Stimulated activated CD4-positive, alpha-beta T cell treated with anti-CD3 and anti-CD28 coated beads, Interleukin-1b, Interleukin-23, amount 100 ng/mL, for 48 hours (primary cell): ENCODE measurements at places on chromosomes 2 and 18.
A peak's percentile ranks its signal among the peaks of the same experiment; 100 is the strongest.

- DNase-seq = no peak
Measured at GRCh38 chr2:225889452-225889851, 489.9 kb downstream of the NYAP2 start.

DNA sequence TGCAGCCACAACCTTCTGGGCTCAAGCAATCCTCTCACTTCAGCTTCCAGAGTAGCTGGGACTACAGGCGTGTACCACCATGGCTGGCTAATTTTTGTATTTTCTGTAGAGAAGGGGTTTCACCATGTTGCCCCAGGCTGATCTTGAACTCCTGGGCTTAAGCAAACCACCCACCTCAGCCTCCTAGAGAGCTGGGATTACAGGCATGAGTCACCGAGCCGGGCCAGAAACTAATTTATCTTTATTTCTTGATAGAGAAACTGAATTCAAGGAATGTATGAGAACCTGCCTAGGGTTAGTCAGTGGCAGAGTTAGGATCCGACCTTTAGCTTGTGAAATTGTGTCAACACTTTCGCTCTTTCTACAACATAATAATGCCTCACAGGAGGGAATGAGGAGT, 19.3 kb upstream of the ITGAV start:
- DNase-seq = no peak

- DNase-seq = no peak
Measured at GRCh38 chr2:102286041-102286440, 25.3 kb upstream of the IL1RL1 start.

- no peak for DNase-seq
Measured at GRCh38 chr18:4207383-4207985, 247.6 kb downstream of the DLGAP1 start.

DNA sequence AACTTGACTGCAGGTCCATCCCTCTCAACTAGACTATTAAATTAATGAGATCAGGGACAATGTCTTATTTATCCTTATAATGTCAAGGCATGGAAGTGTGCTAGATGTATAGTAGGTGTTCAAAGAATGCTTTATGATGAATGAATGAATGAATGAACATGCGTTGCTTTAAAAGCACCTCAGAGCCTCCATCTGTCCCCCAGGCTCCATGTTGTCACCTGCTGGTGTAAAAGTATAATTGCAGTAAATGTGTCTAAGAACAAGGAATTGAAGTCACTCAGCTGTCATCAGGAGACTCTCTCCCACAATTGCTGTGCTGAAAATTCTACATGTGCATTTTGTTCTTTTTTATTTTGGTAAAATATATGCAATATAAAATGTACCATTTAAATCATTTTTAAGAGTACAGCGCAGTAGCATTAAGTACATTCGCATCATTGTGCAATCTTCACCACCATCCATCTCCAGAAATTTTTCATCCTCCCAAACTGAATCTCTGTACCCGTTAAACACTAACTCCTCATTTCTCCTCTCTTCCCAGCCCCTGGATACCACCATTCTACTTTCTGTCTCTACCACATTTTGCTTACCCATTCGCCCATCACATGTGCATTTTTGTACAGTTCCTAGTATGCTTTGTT, 52.6 kb downstream of the GNAL start:
- DNase-seq = no peak

DNA sequence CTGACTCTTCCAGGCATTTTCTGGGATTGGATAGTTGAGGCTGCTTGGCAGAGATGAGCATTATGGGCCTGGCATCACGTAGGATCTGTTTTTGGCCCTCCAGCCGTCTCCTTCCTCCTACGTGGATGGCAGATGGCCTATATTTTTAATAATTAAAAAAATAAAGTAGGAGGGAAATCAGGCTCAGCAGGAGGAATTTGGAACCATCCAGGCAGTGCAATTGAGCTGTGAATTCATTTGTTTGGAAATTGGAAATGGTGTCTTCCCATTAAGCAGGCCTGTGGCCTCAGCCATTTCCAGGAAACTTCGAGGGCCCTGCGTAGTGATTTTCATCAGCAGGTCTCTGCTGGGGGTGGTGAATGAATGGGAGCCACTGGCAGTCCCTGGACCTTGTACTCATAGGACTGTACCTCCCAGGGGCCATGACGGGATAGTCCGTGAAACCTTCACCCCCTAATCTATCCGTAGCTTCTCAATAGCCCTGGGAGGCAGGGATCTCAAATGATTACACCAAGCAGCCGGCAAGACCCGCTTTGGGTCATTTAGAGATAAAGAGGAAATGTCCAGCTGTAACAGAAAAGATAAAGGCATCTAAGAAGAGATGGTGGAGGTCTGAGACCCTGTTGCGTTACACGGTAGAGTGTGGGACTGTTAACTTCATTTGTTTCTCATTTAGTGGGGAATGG, 73.1 kb upstream of the TNP1 start:
- DNase-seq = no peak

- no peak for DNase-seq
Measured at GRCh38 chr18:45619062-45619825, 4.0 kb downstream of the SLC14A2 start.

GRCh38 chr2:56590611-56591010, 406.8 kb downstream of the CCDC85A start:
- DNase-seq = no peak

- no peak for DNase-seq
Measured at GRCh38 chr2:69659349-69659748, 15.8 kb upstream of the AAK1 start.

- DNase-seq = no peak
Measured at GRCh38 chr2:46146866-46147502, 150.2 kb upstream of the EPAS1 start.

GRCh38 chr2:224591220-224591619, 6.1 kb upstream of the CUL3 start:
- DNase-seq = no peak

DNA sequence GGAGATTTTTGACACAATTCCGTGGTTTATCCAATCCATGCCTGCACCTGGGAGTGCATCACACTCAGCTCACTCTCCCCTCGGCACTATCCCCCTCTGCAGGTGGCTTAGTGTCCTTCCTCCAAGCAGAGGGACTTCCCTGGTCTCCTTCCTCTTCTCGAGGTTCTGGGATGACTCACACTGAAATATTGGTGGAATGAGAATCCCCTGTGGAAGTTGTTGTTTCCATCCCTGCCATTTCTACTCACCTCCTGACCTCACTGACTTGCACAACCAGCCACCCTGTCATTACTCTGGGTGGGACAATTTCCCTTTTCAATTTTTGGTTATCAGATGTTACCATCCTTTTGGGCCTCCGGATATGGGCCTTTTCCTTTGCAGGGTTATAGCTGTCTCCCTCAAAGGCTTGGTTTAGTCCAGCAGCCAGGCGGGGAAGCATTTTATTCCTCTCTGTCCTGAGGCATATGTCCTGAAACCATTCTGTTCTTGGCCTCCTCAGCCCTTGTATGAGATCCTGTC, 59.9 kb downstream of the PTPRM start:
- no peak for DNase-seq

GRCh38 chr2:45826884-45827635, 175.6 kb downstream of the PRKCE start:
- DNase-seq = no peak

GRCh38 chr18:41263956-41264355, 691.1 kb upstream of the PIK3C3 start:
- DNase-seq = no peak

GRCh38 chr18:22683196-22683676, 249.9 kb upstream of the RBBP8 start:
- no peak for DNase-seq

DNA sequence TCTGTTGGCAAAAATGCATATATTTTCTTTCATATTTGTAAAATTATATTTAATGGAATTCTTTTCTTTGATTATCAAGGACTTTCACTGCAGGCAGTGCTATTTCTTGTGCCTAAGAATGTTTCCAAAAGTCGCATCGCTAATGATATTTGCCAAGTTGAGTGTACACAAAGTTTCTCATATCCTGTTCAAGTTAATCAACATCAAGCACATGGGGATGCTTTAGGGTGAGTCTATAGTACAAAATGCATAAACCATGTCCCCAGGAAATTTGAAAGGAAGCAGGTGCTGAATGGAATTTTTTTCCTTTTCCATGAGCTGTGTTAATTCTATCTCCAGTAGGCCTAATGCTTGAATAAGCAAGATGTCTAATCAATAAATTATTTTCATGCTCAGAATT, 129.7 kb downstream of the GALNT1 start:
- no peak for DNase-seq

DNA sequence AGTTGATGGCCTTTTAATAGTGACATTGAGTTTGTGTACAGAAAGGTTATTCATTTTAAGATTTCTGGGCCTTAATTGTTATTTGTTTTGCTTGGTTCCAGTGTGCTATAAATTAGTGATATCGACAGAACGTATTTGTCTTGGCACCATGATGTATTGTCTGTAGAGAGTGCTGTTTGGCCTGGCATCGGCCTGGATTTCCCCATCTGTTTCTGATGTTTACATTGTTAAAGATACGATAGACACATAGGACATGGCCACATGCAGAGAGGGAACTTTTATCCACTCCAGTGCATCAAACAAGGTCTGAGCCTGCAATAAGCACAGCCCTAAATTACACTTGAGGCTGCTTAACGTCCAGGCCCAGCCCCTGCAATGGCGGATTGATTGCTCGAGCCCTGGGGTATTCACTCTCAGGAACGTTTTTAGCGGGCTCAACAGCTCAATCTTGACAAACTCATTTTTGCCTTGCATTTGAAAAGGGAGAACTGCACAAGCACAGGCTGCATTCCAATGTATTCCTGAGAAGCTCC, 144.7 kb downstream of the SLC4A3 start:
- DNase-seq = no peak

- DNase-seq = no peak
Measured at GRCh38 chr18:79422022-79422782, 26.5 kb downstream of the NFATC1 start.

- DNase-seq = peak; percentile 69
Measured at GRCh38 chr2:42859006-42859552, 66.7 kb upstream of the HAAO start.

DNA sequence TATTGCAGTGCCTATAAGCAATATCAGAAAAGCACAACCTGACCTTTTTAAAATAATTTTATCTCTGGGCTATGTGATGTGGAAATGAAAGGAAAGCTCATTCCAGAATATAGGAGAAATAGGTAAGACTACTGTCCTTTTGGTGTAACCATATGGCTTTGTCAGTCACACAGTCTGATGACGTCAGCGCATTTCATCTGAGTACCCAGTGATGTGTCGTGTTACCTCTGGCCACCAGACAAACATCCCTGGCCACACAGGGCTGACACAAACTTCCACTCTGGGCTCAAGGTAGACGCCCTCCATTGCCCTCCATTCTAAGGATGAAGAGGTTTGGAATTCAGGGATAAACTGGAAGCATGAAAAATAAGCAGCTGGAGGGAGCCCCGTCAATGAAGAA, 506.7 kb downstream of the CMPK2 start:
- no peak for DNase-seq

DNA sequence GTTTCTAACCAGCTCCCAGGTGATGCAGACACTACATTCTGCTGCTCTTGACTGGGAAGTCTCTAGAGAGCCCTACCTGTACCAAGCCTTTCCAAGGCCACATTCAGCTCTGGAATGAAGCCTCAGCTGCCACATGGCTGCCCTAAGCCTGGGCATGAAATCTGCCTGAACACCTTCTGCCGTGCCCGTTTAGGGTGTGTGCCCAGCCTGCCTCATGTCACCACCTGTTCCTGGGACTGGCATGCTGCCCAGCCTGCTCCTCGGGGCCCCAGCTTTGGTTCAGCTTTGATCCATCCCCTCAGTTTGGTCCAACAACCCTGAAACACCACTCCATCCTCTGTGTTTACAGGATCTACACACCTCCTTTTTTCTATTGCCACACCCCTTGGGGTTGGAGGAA, 210.9 kb downstream of the L3MBTL4 start:
- DNase-seq = no peak

- DNase-seq = no peak
Measured at GRCh38 chr2:159912580-159912979, 114.6 kb upstream of the CD302 start.

DNA sequence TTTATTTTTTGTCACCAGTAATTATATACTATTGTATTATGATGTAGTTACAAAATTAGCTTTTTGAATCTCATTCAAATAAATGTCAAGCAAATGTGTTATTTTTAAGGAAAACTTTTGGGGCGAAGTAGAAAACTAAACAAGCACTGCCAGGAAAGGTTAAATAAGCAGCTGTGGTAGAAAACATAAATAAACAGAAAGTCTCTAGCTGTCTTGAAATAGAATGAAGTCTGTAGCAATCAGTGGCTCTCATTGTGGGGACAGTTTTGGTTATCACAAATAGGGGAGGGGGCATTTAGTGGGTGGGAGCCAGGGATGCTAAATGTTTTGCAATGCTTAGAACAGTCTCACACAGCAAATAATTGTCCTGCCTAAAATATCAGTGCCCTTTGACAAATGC, 3.4 kb downstream of the INSIG2 start:
- no peak for DNase-seq

- no peak for DNase-seq
Measured at GRCh38 chr2:233802132-233802815, 24.1 kb downstream of the MROH2A start.

GRCh38 chr2:26471766-26472706, 5.9 kb downstream of the OTOF start:
- DNase-seq = no peak

GRCh38 chr2:7363906-7364305, 446.7 kb downstream of the RNF144A start:
- no peak for DNase-seq

- DNase-seq = no peak
Measured at GRCh38 chr2:227862227-227862740, 9.1 kb upstream of the DAW1 start.

GRCh38 chr2:217742841-217743240, 260.0 kb downstream of the TNS1 start:
- no peak for DNase-seq

- DNase-seq = no peak
Measured at GRCh38 chr2:80475970-80476369, 171.4 kb upstream of the LRRTM1 start.

DNA sequence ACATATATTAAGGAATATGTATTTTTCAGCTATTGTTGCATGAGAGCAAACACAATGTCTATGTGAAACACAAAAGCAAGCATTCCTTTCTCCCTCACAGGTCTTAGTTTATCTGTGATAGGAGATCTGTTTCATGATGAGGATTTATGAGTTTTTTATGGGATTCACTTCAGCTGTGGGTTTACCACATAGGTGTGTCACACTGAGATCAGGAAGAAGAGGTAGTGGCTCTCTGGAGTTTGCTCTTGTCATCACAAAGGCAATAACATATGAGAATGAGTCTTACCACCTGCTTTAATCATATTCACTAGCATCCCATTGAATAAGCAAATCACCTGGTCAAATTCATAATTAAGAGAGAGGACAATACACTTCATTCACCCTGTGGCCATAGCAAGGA, 960.3 kb upstream of the SLC39A10 start:
- DNase-seq = no peak

GRCh38 chr2:80365762-80366161, 61.2 kb upstream of the LRRTM1 start:
- DNase-seq = no peak

- DNase-seq = no peak
Measured at GRCh38 chr2:159849160-159849813, 51.3 kb upstream of the CD302 start.

GRCh38 chr2:113979191-113980128, 89.6 kb downstream of the ACTR3 start:
- peak; percentile 84 for DNase-seq

- DNase-seq = no peak
Measured at GRCh38 chr18:74257083-74257482, 34.7 kb downstream of the CYB5A start.

GRCh38 chr2:189517847-189518535, 62.6 kb downstream of the SLC40A1 start:
- DNase-seq = no peak

- no peak for DNase-seq
Measured at GRCh38 chr2:153027533-153027932, 309.1 kb downstream of the ARL6IP6 start.

- no peak for DNase-seq
Measured at GRCh38 chr2:233832869-233833311, 21.4 kb downstream of the HJURP start.
